Suprapubic skin (tissue), 4 donors: ENCODE measurements at places on chromosomes 2 and 18. TPM values are rescaled to one million over a fixed set of nuclear protein-coding genes. Genes with fewer than 3 reads are reported as not detected.

DNA sequence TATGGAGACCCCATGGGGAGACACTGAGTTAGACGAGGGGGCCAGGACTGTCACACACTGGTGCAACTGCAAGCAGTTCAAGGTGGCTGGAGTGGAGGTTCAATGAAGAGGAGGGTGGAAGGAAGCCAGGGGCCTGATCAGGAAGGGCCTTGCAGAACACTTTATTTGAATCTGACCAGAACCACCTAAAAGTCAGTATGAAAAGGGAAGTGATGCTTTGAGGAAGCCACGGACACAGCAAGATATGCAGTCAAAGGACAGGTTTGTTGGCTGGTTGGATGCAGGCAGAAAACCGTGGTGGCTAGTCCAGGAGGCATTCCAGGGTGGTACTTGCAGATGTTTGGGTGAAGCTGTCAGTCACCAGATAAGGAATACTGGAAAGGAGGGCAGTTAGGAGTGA, 3.5 kb upstream of the FAM124B start:
- DNase-seq = no peak

- DNase-seq = no peak
Observed at GRCh38 chr2:42443718-42444399, 49.9 kb downstream of the KCNG3 start.

DNA sequence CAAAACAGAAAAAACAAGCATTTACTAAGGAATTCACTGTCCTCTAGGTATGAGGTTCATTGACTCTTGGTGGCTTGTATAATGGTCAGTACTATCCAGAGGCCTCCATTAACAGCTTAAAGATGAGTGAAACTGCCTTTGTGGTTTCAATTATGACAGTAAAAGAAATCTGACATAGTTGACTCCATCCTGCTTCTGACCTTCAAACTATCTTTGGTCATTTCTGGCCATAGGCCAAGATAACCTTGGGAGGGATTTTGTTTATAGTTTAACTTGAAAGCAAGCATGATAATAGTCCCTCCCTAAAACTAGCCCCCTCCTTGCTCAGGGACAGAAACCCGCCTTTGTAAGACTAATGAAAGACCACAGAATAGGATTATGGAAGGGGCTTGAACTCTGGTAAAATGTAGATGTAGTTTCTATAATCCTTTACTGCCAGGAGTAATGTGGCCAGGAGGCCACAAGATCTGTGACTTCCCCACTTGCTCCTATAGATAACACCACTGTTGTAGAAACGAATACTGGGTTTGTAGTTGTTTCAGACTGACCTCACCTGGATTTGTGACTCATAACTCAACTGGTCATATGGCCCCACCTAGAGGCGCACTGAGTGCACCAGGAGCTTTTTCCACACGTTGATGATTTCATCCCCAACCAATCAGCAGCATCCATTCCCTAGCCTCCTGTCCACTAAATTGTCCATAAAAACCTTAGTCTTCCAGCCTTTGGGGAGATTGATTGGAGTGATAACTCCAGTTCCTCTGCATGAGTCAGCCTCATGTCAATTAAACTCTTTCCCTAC, 8.6 kb upstream of the PLEKHM3 start:
- DNase-seq = no peak

The FKBP1B gene
- total RNA-seq = 7.3 TPM

DNA sequence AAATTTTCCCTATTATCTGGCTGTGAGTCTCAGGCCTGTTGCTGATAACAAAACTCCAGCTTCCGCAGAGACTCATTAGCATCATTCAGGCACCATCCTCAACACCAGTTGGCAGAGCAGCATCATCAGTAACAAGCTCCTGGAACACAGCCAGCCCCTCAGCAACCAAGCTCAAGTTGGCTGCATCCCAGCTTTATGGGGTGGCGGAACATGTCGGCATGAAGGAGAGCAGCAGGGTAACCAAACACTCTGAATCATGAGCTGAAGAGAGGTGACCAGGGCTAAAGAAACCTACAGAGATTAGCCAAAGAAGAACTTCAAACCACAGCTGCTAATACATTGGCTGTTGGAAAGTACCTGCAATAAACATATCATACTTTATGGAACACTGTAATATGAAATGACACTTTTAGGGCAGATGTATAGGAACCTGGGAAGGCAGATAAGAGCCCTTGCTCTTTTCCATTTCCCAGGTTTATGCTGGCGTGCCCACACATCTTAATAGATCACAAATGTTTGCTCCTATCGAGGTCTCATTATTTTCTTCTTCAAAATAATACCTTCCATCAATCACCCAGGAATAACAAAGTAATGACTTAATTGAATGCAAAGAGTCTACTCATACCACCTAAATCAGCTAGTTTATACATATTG, 63.8 kb downstream of the PDE11A start:
- DNase-seq = no peak

DNA sequence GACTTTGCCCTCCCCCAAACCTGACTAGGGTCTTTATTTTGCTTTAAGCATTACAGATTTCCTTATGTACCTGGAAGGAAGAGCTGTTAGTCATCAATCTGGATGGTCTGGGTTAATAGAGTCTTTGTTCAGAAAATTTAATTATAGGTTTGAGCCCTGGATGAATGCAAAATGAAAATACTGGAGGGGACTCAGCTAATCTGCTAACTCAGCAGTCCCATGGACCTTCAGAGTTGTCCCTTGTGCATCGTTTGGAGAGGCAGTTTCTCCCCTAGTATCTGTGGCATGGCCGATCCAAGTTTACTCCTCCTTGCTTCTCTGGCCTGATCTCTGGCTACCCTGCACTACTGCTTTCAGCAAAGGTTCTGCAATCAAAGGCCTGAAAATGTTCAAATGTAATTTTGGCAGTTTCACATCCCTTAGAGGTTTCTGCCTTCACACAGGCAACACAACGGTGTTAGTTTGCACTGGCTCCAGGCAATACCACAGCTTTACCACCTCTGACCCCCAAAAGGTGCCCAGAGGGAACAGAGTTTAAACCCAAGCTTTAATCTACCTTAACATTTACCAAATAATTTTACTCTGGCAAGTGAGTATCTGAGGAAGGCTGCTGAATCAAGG, 134.3 kb downstream of the THADA start:
- no peak for DNase-seq

GRCh38 chr18:5462227-5462626, 81.6 kb downstream of the EPB41L3 start:
- DNase-seq = no peak

GRCh38 chr18:45852631-45853030, 27.2 kb downstream of the SIGLEC15 start:
- DNase-seq = no peak

The EGR4 gene
- total RNA-seq = not detected

GRCh38 chr18:68121308-68121707, 593.6 kb downstream of the TMX3 start:
- DNase-seq = no peak

The TEX261 gene
- 23.2 TPM for total RNA-seq

- no peak for DNase-seq
Observed at GRCh38 chr2:65553504-65554074, 121.2 kb upstream of the SPRED2 start.

DNA sequence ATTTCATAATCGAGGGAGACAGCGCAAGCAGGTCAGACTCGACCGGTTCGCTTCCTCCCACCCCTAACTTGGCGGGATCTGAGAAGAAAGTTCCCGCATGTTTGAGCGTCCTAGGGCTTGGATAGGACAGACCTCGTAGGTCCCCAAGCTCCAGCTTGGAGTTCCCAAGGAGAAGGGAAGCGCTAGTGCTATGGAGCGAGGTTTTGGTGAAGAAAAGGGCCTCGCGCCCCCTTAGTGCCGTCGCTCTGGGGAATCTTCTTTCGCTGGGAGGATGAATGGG, 11.6 kb upstream of the SKOR2 start:
- no peak for DNase-seq

GRCh38 chr18:78713069-78713468, 266.5 kb upstream of the SALL3 start:
- no peak for DNase-seq

- no peak for DNase-seq
Observed at GRCh38 chr2:177902395-177903163, 170.0 kb downstream of the PDE11A start.

The FBXO15 gene
- total RNA-seq = not detected
